GM12865 (cell line): ENCODE measurements at places on chromosomes 5 and 9.

- no peak for DNase-seq
These were observed 375.6 kb downstream of the ADGRV1 start for GRCh38 chr5:90934091-90934719.

- no peak for DNase-seq
These were observed 30.2 kb downstream of the ITGA2 start for GRCh38 chr5:53019320-53019719.

DNA sequence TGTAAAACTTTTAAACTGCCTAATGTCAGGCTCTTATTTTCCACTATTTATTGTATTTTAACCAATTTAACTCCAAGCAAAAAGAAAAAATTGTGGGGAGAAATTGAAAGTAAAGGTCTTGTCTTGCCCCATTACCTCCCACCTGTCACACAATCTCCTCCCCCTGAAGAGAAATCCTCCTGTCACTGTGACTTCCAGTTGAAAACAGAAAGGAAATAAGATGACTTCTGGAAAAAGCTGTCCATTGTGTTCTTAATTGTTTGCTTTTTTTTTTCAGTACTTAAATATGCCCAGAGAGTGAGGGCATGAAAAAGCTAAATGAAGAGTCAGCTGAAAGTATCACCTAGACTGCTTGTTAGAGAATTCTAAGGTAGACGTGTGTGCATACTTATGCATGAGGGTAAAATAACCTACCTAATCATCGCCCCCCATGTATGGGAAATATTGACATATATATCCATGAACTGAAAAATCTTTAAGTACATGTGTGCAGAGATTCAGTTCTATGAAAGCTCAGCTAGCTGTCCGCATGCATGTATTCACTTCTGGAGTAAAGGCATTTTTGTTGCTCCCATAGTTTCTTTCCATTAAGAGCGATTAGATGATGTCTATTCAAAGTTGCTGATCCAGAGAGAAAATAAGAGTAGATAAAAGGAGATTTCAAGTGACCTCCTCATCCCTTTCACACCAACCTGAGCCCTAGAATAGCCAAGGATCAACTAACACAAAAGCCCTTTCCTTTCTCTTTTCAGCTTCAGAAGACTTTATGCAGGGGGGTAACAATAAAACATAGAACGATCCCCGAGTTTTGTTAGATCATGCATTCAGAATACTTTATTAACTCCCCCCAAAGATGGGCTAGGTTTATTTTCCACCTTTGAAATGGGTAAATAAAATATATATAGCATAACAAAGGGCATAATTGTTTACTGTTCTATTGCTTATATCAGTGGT lies 5.3 kb downstream of the NR2F1-AS1 start:
- DNase-seq: no peak

DNA sequence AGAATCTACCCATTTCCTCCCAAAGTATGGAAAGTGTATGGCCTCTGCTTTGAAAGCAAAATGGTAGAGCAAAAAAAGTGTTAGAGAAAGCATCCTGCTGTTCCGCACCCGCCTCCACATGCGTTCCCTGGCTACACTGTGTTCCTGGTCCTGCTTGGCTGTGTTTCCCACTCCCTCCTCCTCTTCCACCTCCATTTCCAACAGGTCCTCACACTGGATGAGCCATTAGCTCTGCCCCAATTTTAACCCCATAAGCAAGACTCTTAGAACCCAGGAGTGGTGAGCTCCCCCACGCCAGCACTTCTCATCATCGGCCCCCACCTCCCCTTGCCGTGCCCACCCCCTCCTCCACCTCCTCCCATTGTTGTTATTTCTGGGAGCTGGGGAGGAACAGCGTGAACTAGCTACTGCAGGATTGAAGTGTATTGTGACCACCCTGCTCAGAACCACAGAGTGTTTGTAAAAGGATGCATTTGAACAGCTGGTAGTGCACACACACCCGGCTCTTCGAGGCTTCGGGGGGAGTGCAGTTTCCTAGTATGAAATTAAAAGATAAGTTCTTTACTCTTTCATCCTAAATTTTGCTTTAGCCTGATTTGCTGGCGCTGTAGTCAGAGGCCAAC lies 120.0 kb downstream of the PDZD2 start:
- no peak for DNase-seq

- no peak for DNase-seq
These were observed 4.1 kb downstream of the FIBCD1 start for GRCh38 chr9:130934702-130935647.
